ENCODE measurements at places on chromosomes 12 and 14.

DNA sequence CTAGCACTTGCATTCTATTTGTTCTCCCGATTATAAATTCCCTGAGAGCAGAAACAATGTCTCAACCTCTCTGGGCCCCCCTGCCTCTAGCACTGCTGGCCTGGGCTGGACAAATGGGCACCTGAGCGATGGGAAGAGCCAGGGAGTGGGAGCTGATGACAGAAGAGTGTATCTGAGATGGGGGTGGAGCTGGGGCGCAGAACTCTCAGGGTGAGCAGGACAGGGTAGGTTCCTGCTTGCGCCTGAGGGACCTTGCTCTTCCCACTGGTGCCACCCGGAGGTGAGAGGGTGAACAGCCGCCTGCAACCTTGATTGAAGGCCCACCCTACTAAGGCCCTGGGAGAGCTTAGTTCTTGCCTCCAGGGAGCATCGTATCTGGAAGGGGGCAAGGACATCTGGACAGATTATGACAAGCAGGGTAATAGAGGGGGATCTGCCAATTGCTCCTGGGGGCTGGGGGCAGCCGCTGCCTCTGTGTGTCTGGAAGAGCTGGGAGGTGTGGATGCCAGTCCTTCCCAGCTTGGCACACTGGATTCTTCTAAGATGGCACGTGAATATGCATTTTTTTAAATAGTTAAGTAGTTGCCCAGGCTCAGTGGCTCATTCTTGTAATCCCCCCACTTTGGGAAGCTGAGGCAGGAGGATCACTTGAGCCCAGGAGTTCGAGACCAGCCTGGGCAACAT, 43.0 kb upstream of the TSPAN9 start:
- peak; percentile 63 for DNase-seq

- no peak for DNase-seq
Measured at GRCh38 chr12:50786498-50787231, 22.8 kb downstream of the ATF1 start.

GRCh38 chr12:131035245-131035681, 81.6 kb downstream of the ADGRD1 start:
- no peak for DNase-seq

GRCh38 chr12:116714175-116714574, 23.7 kb downstream of the SPRING1 start:
- no peak for DNase-seq

- peak; percentile 22 for DNase-seq
Measured at GRCh38 chr12:118034429-118035189, 18.1 kb downstream of the RFC5 start.

DNA sequence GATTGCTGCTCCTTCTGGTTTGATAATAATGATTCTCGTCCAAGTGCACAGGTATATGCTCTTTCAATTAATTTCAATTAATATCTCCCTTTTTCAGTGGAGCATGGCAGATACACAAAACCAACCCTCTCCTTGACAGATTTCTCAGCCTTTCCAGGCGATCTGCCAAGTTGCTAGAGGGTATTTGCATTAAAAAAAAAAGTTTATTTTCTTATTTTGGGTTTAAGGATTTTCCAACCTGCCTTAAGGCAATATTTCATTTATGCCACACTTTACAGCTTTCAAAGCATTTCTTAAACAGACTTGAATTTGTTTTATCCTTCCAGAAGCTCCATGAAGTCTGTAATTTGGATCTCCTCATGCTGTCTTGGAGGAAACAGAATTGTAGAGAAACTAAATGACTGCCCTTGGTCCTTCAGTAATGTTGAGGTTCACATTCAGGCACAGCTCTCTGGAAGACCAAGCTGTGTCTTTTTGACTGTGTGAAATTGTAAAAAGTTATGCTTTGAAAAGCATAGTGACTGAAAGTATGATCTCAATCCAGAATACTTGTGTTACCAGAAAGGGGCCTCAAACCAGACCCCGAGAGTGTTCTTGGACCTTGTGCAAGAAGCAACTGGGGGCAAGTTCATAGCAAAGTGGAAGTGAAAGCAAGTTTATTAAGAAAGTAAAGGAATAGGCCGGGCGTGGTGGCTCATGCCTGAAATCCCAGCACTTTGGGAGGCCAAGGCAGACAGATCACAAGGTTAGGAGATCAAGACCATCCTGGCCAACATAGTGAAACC, 2.3 kb downstream of the DGLUCY start:
- peak; percentile 58 for DNase-seq

DNA sequence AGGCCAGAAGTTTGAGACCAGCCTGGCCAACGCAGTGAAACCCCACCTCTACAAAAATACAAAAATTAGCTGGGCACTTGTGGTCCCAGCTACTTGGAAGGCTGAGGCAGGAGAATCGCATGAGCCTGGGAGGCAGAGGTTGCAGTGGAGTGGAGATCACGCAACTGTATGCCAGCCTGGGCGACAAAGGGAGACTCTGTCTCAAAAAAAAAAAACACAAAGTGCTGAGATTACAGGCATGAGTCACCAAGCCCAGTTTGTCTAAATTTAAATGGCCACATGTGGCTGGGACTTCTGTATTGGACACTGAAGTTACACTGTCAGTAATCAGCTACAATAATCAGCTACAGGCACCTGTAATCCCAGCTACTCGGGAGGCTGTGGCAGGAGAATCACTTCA, 100.9 kb upstream of the AEBP2 start:
- DNase-seq: no peak

DNA sequence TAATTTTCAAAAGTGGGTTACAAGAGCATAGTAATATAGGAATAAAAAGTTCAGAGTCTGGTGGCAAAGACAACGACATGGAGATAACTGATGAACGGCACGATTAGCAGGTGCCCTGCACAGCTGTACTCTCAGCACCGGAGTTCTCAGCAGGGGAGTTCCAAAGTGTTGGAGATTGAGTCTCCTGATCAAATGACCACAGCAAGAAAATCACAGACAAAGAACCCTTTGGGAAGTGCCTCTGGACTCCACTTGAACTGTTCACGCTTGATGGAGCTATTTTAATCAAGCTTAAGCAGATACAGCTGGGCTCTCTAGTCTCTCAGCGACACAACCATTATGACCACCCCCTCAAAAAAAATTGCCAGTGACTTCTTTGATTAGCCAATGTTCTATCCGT, 153.1 kb downstream of the ALG10B start:
- DNase-seq: no peak

DNA sequence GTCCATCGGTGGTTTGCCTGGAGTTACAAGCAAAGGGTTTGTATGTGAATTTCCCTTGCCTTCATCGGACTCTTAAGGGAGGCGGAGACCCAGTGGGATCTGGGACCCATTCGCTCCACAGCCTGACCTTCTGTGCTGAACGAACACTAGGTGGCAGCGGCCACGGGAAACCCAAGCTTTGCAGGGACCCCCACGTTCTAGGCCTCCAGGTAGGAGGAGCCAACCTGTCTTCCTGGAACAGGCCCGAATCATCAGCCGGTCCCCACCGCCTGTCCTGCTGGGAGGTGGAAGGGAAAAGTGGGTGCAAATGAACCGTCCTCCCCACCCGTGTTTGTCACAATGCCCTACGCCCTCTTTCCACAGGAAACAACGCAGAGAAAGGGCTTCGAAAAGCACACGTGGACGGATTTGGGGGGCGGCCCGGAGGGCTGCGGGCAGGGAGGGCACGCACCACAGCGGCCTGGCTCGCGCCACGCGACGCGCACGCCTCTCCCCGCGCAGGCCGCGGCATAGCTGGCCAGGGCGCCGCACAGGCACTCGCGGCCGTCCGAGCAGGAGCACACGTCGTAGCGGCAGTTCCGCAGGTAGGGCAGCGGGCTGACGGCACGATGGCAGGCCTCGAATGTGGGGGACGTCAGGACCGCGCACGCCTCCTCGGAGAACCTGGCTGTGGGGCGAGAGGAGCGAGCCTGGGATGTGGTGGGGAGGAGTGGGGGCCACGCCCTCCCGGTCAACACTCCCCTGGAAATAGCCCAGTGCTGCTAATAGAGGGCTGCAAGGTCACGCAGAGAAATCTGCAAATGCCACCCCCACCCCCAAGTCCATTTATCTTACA, 67.8 kb downstream of the VWF start:
- peak; percentile 35 for DNase-seq

DNA sequence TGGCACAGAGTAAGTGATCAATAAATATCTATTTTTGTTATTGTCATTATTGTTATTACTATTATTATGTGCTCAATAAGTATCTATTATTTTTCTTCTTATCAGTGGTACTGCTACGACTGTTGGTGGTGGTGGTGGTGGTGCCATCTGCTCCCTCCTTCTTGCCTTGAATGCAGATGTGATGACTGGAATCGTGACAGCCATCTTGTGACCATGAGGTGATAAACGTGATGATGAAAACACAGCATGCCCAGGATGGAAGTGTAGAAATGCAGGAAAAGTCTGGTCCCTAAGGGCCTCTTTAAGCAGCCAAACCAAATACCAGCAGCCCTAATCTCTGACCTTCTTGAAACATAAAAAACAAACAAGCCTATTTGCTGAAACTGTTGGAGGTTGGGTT, 22.4 kb downstream of the SLC6A12 start:
- no peak for DNase-seq

DNA sequence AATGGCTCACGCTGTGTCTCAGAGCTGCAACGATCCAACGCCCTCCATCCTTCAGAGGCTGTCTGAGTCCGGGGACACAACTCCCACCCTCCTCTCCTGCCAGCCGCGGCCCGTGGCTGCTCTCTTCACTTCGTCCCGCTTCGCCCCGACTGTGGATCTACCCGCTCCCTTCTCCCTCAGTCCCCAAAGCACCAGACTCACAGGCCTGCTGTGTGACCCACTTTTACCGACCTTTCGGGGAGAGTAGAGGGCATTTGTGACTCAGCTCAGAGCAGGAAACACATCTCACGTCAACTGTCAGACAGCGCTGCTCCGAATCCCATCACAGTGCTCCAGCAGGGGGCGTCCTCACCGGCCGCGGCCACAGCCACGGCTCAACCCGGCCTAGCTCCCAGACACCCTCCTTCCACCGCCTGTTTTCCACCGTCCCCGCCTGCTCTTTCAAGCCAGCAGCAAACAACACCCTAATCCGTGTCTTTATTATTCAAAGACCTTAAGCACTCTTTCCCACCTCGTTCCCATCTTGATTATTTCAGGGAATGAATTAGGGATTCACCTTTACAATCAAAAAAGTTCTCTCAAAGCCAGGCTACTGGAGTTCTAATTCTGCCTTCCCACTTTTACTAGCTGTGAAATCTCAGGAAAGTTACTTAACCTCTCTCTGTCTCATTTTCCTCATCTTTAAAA, 5.0 kb upstream of the AQP2 start:
- no peak for DNase-seq

DNA sequence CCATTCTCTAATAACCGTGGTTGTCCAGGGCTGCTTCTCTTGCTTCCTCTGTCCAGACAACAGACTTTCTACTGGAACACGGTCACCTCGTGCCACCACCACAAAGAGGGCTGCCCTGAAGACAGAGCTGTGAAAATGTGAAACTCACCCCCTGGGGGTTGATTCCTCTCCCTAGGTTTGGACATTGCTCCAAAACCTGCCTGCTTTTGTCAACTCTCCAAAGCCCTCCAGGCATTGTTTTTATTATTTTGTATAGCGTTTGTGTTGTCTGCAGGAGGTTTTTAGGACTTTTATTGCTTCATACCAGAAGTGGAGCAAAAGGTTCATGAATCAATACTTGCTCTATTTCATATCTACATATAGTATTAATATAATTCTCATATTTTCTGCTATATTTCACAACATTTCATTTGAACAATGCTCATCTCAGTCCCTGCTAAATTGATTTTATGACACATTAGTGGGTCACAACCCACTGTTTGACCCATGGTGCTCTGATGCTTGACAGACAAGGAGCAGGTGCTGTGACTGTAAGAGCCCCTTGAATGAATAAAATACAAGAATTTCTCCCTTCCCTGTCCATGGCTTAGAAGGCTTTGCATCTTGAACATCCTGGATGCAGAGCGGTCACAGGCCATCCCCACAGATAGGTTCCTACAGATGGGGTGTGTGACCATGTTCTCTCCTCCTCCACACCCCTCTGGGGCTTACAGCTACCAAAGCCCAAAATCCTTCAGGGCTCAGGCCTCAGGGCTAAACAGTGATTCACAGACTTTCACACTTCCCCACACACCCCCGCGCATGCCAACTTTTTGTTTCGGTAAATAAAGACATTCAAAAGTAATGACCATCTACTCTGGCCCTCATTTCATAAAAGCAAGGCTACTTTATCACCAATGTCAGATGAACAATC, 20.6 kb upstream of the EML1 start:
- no peak for DNase-seq

DNA sequence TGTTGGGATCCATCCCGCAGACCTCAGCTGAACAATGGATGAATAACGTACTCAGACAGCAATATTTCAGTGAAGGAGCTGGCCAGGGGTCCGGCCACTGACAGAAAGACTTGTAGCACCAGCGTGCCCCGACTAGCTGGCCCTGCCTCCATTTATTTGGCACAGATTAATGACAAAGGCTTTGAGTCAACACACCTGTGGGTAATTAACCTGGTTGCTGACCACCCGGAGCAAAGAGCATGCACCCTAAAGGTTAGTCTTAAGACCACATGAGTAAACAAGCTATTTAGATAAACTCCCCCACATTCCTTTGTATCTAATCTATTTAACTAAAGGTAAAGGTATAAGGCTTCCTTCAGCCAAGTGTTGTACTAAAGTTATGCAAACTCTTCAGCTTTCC, 868.6 kb downstream of the LRFN5 start:
- DNase-seq: no peak

DNA sequence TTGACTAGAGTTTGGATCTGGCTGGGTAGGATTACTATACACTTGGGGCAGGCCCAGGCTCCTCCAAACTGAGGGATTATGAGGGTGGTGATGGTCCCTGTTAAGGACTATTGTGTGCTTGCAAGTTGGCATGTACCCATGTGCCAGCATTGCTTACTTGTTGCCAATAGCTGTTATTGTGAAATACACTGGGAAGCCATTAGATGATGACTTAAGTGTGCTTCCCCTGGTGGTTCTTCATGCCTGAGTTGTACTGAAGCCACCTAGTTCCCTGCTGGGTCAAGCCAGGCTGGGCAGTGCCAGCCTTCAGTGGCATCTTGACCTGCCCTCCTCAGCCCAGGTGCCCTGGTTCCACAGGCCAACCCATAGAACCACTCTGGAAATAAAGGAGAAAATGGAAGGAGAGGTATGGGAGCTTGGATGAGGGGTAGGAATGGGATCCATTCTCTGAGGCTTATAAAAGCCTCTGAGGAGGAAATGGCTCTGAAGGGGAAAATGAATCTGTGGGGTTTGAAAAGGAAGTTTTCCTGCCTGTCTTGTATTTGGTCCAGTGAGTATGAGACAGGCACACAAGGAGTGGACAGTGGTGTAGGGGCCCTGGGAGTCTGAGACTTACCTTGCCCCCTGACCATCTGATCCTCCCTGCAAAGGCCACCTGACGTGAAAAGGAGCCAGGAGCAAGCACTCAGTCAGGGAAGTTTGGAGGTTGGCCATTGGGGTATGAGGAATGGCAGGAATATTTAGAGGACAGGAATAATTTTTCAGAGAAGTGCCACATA, 724 bp downstream of the LTB4R start:
- DNase-seq: no peak
